DMS79 treated with DMSO at 0.1 percent for 48 hours (cell line): ENCODE measurements at places on chromosomes 4 and X.

GRCh38 chr4:80185787-80186548 is 11.3 kb upstream of the PRDM8 start:
- DNase-seq = no peak

DNA sequence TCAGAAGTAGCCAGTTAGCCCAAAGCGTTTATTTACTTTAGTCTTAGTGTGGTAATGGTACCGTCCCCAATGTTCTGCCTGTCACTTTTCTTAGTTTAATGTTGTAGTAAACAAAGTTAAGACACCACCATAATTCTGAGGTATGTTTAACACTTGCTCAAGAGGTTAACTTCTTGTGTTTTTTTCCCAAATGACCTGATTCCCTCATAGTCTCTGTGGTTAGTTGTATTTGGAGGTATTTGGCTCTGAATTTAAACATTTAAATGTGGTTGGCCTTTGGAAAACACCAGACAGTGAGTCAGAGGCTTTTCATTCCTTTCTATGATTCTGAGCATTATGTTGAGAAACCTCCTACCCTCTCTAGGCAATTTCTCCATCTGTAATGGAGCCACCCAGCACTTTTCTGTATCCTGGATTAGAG is 47.9 kb downstream of the CXCL1 start:
- DNase-seq = no peak

GRCh38 chrX:130170752-130171445 is 863 bp upstream of the RAB33A start:
- DNase-seq = peak; percentile 65

DNA sequence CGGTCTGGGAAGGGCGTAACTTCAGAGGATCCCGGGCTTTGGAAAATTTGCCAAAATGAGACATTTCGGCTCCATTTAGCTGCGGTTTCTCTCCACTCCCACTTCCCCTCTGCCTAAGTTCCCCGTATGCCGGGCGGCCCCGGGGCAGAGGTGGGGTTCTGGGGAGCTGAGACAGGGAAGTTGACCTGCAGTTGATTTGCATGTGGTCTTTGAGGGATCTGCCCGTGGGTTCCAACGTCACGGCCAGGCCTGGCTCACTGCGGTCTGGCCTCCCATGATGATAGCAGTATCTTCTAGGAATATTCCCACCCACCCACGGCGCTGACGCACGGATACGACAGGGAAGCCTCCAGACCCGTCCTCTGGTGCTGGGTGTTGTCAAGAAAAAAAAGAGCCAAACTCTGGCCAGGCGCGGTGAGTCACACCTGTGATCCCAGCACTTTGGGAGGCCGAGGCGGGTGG is 27.3 kb upstream of the CRLF2 start:
- no peak for DNase-seq

- DNase-seq = no peak
These were observed 294.1 kb downstream of the ARHGAP24 start for GRCh38 chr4:85769009-85769408.

- DNase-seq = no peak
These were observed 144.1 kb downstream of the MGST2 start for GRCh38 chr4:139809757-139810140.

- DNase-seq = no peak
These were observed 371.3 kb upstream of the FSTL5 start for GRCh38 chr4:162535121-162535520.

GRCh38 chrX:102658556-102658955 is 7.3 kb downstream of the GPRASP1 start:
- no peak for DNase-seq

- no peak for DNase-seq
These were observed 56.1 kb upstream of the TMEM131L start for GRCh38 chr4:153409924-153410501.
